ENCODE measurements at places on chromosomes 13 and 19. TPM values are rescaled to one million over a fixed set of nuclear protein-coding genes. Genes with fewer than 3 reads are reported as not detected.

Gene CCL25
- total RNA-seq, result 1.2 TPM

DNA sequence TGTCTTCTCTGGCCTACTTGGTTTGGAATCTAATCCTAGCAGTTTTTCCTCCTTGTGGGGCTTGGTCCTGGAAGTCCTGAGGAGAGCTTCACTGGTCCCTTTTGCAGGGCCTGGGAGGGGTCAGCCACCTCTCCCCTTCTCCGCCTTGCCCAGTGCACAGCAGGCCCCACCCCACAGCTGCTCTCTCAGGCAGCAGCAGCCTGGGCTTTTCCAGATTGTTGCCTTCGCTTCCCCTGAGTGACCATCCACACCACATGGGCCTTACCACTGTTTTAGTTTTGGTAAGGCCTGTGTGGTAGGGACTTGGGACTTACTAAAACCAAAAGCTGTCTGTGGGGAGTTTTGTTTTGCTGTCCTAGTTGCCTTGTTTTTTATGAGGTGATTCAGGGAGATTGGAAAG lies 11.5 kb downstream of the MPHOSPH8 start:
- DNase-seq, result no peak

DNA sequence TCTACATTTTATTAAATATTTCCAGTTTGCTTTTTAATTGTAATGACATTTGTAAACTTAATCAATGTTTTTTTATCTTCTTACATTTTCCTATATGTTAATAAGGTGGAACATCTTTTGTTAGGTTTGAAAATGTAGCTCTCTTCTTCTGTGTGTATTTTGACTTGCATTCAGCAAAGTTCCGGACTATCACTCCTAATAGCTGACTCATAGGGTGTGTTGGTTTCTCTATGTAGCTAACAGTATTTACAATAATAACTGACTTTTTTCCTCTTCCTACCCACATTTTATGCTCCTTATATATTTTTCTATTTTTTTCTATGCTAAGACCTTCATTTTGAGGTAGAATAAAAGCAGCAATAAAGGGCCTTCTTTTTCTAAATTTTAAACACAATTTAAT lies 28.1 kb downstream of the MYO16 start:
- no peak for DNase-seq

- no peak for DNase-seq
Measured at GRCh38 chr13:110044551-110045111, 258.2 kb upstream of the IRS2 start.

DNA sequence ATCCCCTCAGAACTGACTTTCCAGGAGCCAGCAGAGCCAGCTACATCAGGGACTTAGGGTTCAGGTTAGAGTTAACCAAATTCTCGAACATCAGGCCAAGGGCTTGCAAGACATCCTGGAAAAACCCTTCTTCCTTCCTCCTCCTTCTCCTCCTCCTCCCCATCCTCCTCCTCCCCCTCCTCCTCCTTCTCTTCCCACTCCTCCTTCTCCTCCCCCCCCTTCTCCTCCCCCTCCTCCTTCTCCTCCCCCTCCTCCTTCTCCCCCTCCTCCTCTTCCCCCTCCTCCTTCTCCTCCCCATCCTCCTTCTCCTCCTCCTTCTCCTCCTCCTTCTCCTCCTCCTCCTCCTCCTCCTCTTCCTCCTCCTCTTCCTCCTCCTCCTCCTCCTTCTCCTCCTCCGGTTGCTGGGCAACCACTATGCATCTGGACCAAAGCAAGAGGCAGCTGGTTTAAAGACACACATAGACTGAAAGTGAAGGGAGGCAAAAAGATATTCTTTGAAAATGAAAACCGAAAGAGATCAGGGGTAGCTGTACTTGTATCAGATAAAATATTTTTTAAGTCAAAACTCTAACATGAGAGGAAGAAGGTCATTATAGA lies 5.9 kb upstream of the CCL25 start:
- no peak for DNase-seq

DNA sequence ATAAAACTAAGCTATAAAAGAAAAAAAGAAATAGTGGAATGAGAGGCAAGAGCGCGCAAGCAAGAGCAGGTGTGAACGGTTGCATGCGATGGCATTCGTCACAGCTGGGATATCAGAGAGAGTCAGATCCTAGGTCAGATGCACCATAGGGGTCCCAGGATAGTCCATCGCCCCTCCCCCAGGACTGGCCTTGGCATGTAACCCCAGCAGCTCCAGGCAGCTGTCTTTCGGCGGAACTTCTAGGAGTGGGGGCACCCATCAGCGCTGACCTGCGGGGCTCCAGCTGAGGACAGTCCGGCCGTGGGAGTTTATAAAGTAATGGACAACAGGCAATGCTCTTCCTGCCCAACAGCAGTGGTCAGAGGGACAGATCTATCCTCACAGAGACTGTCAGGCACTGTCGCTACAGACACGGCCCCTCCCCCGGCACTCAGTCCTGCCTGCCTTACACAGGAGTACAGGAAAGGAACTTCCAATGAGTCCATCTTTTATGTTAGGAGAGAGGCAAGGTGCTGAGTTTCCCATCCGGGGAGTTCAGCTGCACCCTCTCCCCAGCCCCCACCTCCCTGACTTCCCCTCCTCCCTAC lies 1.4 kb downstream of the SIAH3 start:
- DNase-seq, result no peak

DNA sequence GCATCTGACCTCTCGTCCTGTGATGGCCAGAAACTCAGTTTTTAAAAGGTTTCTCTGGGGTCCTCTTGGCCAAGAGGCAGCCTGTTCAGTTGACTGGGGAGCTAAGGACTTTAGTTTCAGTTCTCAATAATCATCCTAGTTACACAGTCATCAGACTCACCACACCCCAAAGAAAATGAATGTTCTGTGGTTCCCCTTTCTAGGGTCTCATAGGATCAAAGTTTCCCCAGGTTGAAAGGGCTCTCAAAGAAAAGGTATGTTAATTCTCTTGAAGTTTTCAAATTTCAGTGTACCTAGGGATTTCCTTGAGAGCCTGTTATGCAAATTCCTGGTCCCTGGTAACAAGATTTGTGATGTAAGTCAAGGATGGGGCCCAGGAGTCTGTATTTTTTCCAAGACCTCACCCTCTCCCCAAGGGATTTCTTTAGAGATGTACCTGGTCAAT lies 94.9 kb downstream of the FAM216B start:
- no peak for DNase-seq

DNA sequence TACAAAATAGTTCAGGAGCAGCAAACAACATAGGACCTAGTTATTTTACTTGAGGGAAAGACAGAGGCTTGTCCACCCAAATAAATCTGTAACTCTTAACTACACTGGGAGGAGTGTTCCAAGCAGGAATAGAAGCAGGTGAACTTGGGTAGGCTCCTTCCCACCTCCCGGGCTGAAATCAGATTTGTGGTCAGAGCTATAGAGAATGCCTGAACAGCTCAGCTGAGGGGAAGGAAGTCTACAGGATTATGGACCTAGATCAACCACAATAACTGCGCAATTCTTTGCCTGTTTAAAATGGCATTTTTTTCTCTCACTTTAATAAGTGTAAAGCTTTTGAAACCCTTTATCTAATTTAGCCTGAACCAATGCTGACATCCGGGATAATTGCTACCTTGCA lies 73.5 kb upstream of the IRS2 start:
- DNase-seq, result no peak

All from activated naive CD8-positive, alpha-beta T cell treated with anti-CD3 and anti-CD28 coated beads for 36 hours (primary cell).